ENCODE measurements at places on chromosomes 5 and 9.

GRCh38 chr9:660227-660626 is 181.3 kb upstream of the DMRT1 start:
- no peak for DNase-seq

GRCh38 chr9:124386201-124386600 is 29.0 kb downstream of the PSMB7 start:
- no peak for DNase-seq

DNA sequence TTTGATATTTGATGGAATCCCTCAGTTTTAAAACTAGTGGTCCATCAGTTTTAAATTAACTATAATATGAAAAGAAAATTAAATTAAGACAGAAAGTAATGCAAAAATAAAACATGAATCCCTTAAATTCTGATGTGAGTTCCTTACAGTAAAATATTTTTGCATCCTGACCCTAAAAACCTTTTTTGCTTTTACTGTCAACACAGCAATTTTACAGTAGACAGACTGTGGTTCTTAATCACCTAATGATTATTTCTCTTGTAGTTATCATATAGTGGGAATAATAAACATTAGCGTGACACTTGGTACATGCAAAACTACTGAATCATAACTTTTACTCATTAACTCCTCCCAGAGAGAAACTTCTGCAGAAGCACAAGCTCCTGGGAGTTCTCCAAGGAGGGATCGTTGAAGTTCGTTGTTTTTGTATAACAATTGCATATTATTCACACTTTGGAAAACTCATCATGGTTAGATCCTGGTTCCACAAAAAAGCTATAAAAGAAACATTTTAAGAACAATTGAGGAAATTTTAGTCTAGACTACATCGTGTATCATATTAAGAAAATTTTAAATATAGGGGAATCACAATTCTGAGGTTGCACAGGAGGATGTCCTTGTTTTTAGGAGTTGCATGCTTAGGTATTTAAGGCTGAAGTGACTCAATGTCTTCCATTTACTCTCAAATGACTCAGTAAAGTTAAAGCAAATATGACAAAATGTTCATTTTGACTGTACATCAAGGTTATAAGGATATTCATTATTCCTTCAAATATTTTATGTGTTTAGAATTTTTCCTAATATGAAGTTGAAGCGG is 88.2 kb upstream of the NIPAL4 start:
- DNase-seq, result no peak

- no peak for DNase-seq
These were observed 367.8 kb downstream of the TLE1 start for GRCh38 chr9:81321551-81321950.

DNA sequence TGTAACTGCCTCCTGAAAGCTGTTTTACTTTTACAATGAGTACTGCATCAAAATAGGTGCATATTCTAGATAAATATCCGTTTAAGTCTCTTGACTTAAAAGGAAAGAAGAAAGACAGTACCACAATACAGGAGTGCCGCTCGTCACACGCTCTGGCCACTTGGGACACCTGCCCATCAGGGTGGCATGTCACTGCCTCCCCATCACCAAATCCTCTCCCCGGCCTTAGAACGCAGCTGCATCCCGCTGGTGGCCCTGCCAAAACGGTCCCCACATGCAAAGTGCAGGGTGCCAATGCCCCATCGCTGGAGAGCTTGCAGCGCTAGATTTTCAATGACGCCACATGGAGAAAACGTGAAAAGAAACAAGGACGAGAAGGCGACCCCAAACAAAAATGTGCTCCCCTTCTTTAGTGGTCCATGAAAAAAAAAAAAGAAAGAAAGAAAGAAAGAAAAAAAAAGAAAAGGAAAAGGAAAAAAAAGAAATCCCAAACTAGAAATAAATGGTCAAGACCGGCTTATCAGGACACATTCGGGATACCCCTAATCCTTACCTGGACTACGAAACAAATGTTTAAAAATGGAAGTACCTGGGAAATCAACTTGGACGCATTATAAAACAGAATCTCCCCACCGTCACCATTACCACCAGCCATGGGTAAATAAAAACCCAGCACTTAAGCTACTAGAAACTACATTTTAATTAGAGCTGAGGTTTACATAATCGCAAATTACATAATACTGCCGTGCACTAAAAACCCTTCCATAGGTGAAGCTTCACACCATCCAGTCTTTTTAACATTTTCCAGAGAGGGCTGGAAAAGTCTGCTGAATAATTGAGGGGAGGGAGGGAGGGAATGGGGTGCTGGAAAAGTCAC is 1.0 kb downstream of the ANKH start:
- DNase-seq, result peak; percentile 5

DNA sequence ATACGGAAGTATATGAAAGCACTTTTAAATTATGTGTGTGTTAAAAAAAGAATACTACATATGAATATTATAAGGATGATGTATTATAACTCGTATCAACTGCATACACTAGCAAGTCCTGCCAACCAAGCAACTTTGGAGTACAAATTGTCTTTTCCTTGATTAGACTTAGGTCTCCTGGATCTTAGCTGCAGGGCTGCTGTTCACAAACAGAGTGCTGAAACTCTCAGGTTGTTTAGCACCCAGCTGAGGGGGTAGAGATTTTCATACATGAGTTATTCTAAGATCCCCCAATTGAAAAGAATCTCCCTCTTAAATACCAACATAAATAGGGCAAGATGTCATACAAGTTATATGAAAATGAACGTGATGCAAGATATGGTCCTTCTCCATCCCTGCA is 149.8 kb upstream of the TNC start:
- no peak for DNase-seq

DNA sequence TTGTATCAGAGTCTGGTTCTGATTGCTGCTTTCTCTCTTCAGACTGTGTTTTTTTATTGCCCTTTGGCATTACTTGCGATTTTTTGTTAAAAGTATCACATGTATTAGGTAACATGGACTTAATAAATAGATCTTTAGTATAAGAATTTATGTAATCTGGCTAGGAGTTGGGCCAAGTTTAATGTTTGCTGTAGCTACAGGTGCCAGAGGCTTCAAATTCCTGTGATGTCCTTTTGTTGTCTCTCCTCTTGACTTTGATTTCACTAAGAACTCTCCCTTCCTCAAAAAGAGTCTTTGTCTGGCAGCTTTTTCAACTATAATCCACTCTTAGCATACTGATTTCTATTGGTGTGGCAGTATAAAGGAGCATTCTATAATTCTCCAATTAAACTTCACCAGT is 313.1 kb downstream of the DTWD2 start:
- DNase-seq, result no peak

GRCh38 chr5:11082404-11082945 is 321.4 kb upstream of the DAP start:
- DNase-seq, result no peak

DNA sequence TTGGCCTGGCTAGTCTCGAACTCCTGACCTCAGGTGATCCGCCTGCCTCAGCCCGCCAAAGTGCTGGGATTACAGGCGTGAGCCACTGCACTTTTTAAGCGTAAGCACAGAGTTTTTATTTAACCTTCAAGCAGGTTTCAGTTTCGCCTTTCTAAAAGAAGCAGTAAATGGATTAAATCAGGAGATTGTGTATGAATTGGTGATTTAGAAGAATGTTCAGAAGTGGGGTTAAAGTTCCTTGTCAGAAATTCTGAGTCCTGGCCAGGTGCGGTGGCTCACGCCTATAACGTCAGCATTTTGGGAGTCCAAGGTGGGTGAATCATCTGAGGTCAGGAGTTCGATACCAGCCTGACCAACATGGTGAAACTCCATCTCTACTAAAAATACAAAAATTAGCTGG is 12.2 kb downstream of the HSPA4 start:
- no peak for DNase-seq

Measured in NCI-H1092 (cell line).